ENCODE measurements at places on chromosomes 5 and 9.
A peak's percentile ranks its signal among the peaks of the same experiment; 100 is the strongest.

DNA sequence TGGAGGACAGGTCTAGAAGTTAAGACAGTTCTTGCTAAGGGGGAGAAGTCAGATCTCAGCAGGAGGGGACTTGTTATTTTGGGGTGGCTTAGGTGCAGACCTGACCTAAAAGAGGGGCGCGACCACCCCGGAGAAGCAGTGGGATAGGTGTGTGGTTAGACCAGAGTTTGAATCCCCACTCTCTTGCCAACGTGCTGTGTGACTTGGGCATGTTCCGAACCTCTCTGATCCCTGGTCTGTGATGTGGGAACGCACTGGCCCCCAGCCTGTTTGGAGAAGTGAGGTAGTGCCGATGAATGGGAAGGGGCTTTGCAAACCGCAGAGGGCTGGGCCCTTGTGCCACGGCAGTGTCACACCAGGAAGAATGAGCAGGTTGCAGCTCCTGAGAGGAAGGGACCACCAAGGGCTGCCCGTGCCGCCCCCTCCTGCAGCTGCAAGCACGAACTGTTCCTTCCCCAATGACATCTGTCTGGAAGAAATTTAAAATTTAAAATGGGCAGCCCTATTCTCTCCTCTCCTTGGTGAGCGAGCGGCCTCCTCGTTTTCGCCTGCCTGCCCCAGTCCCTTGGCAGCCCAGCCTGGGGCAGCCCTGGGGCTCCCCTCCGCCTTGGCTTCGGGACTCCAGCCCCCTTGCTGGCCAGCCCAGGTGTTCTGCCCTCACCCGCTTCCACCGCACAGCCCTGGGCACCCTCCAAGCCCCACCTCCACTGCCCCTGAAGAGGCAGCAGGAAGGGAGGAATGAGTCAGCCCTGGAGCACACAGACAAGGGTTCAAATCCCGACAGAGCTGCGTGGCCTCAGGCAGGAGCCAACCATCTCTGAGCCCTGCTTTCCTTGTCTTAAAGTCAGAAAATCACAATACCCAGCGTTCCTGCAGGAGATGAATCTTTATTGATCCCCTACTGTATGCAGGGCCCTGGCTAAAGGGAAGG, 1.6 kb downstream of the FIBCD1 start:
- no peak for DNase-seq

GRCh38 chr9:99023831-99024230, 80.1 kb downstream of the COL15A1 start:
- DNase-seq: peak; percentile 86

- DNase-seq: no peak
Measured at GRCh38 chr5:14579731-14580397, 1.7 kb upstream of the OTULINL start.

DNA sequence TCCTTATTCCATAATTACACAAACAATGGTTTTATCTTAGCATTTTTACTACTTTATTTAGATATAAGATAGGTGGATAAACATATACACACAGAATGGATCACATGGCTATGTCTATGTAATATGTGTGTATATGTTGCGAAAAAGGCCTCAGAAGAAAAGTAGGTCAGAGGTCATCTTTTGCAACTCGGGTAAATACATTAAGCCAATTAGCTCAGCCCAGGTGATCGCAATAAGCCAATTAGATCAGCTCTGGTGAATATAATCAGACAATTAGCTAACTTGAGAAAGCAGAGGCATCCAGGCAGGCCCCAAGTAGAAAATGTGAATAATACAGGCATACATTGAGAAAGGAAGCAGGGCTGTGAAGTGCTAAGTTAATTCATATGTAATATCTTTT, 24.3 kb downstream of the SLCO4C1 start:
- DNase-seq: no peak

DNA sequence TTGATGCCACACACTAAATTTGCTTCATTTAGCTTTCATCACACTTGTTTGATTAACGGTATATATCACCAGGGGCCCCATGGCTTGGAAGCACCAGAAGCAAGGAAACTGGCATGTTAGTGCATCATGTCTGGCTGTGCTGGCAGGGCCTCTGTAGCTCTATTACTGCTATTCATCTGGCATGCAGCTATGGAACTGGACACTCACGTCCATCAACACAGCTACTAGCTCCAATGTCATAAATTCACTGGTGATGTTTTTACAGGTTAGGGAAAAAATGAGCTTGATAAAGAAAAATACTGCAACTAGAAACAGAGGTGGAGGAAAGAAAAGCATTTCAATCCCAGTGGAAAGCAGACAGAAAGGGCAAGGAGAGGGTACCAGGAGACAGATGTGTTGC, 343.2 kb downstream of the DEPDC1B start:
- DNase-seq: no peak

GRCh38 chr9:114925672-114926071, 4.7 kb downstream of the TNFSF8 start:
- DNase-seq: no peak

- DNase-seq: peak; percentile 97
Measured at GRCh38 chr9:88651682-88652633, 117.0 kb downstream of the NXNL2 start.

DNA sequence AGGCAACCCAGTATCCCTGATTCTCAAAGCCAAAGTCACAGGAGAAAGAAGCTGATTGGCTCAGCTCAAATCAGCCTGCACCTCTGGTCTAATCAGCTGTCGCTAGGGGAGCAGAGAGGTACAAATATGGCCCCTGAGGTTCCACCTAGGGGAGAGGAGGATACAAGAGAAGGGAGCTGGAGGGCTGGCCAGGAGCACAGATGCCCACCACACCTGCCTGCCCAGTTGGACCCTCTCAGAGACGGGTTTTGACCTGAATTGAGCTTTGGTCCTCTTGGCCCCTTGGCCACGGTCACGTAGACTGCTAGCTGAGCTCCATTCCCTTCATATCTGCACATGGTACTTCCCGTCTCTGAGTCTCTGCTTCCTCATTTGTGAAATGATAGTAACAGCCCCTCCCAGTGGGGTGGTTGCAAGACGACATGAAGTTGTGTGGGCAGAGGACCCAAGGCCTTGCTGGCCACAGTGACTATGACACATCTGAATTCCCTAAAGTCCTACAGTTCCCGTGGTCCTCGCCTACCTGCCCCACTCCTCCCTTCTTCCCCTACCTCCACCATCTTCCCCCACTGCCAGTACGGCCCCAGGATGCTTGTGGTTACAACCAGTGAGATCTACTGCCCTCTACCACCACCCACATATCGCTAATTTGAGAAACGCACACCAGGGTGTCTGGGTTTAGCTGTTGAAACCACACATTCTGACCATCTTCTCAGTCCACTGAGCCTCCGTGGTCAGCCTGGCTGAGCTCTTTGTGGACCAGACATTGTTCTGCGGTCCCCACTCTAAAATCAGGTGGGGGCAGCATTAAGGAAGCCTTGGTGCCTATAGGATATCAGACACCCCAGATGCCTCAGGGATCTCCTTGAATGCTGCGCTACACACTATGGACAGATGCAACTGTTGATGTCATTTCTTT, 60.3 kb upstream of the NEK6 start:
- no peak for DNase-seq

- no peak for DNase-seq
Measured at GRCh38 chr5:43020399-43020746, 19.7 kb downstream of the ANXA2R start.

DNA sequence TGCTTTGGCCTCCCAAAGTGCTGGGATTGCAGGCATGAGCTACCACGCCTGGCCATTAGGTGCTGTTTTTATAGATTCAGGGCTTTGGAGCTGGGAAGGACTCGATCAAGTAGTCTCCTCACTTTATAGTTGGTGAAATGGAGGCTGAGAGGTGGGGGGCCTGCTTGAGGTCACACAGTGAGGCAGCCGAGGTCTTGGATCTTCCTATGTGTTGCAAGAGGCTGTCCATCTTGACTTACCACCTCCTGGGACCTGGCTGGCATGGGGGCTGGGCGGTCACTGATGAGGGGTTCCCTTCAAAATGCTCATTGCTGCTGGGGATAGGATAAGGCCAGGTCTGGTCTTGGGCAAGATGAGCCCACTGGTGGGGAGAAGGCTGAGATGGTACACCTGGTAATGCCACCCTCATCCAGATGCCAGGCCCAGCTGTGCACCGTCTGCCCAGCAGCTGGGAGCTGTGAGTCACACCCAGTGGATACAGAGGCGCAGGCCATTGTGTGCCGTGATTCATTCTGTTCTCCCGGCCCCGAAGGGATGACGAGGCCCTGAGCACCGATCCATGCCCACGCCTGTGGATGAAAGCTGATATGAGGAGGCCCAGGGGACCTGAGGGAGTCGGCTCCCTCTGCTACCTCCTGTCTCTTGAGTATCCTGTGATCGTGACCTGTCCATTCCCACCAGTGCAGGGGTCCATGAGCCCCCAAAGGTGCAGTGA, 10.5 kb upstream of the NDST1 start:
- DNase-seq: peak; percentile 90

DNA sequence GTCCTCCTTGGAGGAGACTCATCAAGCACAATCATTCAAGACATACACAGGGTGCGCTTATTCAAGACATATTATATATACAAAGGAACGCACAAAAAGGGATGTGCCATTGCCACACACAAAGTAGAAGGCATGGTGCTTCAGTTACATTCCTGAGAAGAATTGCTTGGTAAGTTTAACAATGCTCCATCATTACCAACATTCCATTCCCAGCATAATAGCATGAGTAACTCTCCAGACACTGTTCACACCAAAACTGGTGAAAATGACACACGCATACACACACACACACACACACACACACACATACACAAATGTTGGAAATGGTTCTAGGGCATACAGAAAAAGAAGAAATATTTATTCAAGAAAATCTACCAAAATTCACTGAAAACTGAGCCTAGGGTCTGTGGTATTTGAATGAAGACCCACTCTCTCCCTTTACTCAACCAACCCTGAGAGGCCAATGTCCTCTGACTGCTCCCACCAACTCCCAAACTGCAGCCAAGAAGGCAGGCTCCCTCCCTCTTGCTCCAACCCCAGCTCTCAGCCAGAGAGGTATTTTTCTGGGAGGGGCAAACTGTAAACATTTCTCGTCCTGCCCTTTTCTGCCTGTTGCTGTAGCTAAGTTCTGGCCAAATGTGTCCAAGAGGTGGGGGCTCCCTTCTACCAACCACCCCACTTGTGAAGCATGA, 19.9 kb downstream of the UGT3A1 start:
- no peak for DNase-seq

DNA sequence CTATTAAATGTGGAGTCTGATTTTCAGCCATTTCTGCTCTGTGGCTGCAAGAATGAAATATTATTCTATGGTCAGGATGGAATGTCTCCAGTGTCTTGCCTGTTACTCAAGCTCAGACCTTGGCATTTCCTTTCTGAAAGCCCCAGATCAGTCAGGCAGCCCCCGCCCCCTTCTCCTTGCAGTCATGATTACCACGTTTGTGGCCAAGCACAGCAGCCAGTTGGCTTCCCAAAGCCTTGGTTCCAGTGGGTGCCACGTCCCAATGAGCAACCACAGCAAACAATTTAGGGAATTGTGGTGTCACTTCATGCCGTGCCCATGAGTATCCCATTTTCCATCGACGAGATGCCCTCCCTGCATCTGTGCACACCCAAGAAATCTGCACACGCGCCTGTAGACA, 9.7 kb upstream of the OBP2A start:
- DNase-seq: peak; percentile 83

- peak; percentile 65 for DNase-seq
Measured at GRCh38 chr9:69877852-69878514, 57.4 kb downstream of the CFAP95 start.

DNA sequence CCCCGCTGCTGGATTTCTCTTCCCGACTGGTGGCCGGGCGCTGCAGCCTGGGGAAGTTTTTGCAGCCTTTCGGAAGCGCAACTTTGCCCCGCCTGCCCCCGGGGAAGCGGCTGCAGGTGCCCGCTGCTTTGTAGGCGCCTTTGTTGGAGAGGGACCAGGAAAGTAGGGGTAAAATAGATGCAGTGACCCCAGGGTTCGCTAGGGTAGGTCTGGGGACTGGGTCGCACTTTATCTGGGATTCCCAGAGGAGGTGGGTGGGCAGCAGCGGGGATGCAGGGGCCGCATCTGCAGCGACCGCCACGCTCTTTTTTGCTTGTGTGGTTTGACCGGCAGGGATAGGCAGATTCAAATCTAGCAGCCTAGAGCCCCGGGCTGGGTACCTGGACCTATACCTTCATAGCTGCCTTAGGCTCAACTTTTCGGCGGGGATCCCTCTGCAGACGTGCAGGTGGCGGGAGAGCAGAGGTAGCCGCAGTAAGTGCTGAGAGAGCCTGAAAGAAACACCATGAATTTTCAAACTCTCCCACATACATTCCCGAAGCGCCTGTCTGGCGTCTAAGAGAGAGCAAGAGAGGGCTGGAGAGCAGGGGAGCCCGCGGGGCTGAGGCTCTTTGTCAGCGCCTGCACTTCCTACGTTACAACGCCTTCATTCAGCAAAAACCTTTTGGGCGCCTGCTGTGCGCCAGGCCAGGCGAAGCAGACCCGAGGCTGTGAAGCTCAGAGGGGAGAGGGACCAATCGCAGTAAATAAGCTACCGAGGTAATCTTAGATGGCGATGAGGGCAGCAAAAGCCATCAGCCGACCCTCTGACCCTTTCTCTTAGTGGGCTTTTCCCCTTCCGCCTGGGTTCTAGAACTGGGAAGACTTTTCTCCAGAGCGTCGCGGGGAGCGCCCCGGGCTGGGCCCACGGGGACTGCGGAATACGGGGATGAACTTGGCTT, 642 bp downstream of the SV2C start:
- no peak for DNase-seq

DNA sequence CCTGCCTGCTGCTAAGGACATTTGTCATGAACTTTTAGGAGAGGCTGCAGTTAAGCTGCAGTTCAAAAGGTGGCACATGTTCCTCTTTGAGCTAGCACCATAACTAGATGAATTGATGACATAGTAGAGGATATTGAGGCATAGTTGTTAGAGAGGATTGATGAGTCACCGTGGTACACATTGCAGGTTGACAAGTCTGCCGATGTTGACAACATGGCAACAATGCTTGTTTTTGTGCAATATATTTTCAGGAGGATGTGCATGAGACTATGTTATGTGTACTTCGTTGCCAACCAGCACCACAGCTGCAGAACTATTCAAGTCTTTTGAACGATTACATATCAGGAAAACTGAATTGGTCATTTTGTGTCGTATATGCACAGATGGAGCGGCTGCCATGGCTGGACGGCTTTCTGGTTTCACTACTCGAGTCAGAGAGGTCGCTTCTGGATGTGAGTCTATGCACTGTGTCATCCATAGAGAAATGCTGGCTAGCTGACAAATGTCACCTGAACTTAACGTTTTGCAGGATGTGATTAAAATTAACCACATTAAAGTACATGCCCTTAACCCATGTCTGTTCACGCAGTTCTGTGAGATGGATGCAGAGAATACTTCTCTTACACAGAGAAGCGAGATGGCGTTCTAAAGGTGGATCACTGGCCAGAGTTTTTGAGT, 24.2 kb downstream of the ANP32B start:
- peak; percentile 22 for DNase-seq
